ENCODE measurements at places on chromosomes 3 and 15. TPM values are rescaled to one million over a fixed set of nuclear protein-coding genes. Genes with fewer than 3 reads are reported as not detected.
A peak's percentile ranks its signal among the peaks of the same experiment; 100 is the strongest.

- peak; percentile 83 for DNase-seq
These were observed 22.2 kb upstream of the TXNRD3 start for GRCh38 chr3:126676919-126677705.

DNA sequence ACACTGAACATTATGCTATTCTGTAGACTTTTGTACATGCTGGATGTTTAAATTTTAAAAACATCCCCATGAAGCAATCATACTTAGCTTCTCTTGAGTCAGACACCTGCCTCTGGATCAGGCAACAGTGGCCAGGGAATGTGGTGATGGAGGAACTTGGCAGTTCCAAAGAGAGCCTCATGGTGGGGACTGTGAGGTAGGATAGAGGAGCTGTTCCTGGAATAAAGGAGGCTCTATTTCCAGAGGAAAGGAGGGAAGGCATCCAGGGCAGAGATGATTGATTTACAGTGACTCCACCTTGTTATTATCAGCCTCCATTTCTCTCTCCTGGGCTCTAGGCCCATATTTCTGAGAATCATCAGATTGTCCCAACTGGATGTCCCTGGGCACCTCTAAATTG is 35.0 kb upstream of the ABHD17C start:
- no peak for DNase-seq

GRCh38 chr3:90007778-90008499 is 900.5 kb downstream of the EPHA3 start:
- no peak for DNase-seq

DNA sequence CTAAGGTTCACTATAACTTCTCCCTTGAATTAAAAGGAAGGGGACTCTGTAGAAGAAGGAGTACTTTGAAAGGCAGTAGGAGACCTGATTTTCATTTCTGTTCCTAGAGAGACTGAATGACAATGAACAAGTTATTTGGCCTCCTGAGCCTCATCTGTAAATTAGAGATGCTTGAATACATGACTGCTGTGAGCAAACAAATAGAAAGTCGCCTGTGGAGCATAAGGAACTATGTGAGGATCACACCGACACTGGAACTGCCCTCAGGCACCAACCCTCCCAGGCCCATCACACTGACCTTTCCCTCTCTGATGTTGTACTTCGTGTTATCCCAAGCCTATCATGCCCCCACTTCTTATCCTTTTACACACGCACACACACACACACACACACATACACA is 48.6 kb downstream of the IMPG2 start:
- no peak for DNase-seq

- DNase-seq = peak; percentile 92
These were observed 28.5 kb upstream of the MUC20 start for GRCh38 chr3:195692354-195692685.

GRCh38 chr3:197711973-197712707 is 24.6 kb downstream of the RUBCN start:
- peak; percentile 96 for DNase-seq

- DNase-seq = peak; percentile 92
These were observed 11.7 kb downstream of the PXYLP1 start for GRCh38 chr3:141243271-141243707.

ARGFX gene
- total RNA-seq = not detected

GRCh38 chr15:25372298-25372697 is 66.5 kb downstream of the UBE3A start:
- DNase-seq = no peak

GRCh38 chr3:29137601-29138000 is 143.3 kb upstream of the RBMS3 start:
- no peak for DNase-seq

SLC7A14 gene
- total RNA-seq = 0.42 TPM

DNA sequence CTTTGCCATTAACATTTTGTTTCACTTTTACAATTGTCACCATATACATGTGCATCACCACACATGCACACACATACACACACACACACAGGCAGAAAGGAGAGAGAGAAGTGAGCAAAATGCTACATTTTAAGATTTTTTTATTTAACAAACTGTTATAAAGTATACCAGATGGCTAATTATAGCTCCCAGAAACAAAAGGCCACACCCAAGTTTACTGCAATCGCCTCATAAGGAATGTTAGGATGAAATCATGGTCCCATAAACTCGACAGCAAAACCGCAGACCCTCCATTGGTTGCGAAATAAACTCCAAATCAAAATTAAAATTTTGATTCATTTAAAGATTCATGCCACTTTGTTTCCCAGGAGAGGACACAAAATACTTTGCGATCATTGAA is 16.1 kb upstream of the C15orf61 start:
- DNase-seq = no peak

ZIC1 gene
- not detected for total RNA-seq

DNA sequence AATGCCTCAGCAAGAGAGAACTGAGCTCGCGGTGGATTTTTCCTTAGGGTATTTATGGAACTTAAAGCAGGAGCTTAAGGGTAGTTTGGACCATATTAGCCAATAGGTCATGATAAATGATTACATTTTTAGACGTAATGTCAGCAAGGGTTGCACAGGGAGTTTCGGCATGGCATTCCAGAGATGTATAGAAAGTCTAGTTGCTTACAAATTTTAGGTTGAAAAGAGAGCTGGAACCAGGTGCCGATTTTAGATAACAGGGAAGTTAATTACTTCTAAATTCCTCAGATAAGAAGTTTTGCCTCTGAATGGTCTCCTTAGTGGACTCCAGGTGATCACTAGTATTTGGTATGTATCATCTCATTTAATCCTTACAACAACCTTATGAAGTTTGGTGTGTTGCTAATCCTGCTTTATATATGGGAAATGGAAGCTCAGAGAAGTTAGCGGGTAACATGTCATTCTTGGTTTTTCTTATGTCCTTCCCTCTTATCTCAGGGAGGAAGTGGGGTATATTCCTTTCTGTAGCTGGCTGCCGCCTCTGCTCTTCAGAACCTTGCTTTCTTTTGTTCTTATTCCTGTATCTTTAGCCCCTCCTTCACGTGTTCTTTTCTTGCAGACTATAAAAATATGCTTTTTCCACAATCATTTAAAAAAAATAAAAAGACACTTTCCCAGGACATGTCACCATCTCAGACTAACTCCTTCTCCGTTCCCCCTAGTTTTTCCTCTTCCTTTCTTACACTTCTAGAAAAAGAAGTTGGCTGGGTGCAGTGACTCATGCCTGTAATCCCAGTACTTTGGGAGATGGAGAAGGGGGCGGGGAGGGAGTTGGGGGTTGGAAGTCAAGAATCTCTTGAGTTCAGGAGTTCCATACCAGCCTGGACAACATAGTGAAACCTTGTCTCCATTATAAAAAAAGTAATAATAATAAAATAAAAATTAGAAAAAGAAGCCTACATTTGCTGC is 25.7 kb downstream of the IQGAP1 start:
- no peak for DNase-seq

GRCh38 chr3:142273501-142273900 is 48.1 kb upstream of the GK5 start:
- DNase-seq = no peak

GRCh38 chr15:84604826-84605553 is 4.2 kb downstream of the ZSCAN2 start:
- no peak for DNase-seq

SLC2A2 gene
- total RNA-seq = not detected

DHX36 gene
- 54.8 TPM for total RNA-seq

- no peak for DNase-seq
These were observed 180.6 kb downstream of the EPHA6 start for GRCh38 chr3:96994988-96995387.

GRCh38 chr3:98743071-98743470 is 20.1 kb upstream of the ST3GAL6 start:
- DNase-seq = no peak

DNA sequence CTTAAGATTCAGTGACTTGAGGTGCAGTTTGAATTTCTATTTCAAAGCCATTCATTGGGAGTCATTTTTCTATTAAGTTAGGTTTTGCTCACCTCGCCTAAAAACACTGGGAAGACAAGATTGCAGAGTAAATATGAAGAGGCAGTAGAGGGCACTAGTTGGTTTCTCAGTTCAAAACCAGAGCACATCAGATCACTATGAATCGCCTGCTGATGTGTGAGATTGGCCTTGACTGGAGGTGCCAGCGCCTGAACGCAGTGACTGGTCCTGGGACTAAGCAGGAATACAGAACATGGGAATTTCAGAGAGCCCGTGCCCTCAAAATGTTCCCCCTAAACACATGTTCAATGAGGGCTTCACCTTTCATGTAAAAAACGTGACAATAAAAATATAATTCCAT is 229.0 kb downstream of the ITPR1 start:
- no peak for DNase-seq

DNA sequence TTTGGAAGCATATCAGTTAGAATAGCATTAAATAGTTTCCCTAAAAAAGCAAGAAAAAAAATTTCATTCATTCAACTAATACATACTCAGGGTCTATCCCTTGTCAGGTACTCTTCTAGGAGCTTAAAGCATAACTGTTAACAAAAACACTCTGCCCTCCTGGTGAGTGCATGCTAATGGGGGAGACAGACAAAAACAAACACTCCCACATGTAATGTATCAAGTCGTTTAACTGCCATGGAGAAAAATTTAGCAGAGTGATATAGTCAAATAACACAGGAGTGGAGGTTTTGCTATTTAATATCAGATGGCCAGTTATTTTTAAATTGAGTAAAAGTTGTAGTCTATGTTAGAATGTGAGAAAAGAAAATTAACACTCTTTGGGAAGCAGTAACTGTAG is 254.5 kb upstream of the RARB start:
- no peak for DNase-seq

GRCh38 chr15:93557696-93558095 is 468.7 kb upstream of the RGMA start:
- DNase-seq = no peak

DNA sequence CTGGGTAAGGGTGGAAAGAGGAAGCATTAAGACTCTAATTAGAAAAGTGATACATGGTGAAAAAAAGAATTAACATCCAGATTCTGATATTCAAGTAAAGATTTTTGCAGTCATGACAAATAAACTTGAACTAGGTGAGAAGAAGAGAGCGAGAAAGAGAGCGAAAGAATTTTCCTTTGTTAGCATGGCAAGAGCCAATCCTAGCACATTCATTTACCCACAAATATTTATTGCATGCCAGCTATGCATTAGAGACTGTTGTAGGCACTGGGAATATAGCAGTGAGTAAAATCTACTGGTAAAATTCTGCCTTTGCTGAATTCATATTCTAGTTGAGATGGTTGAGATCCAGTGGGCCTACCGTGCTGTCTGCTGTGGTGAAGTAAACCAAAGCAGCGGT is 177.9 kb upstream of the DPH6 start:
- no peak for DNase-seq

- no peak for DNase-seq
These were observed 40.8 kb downstream of the CMSS1 start for GRCh38 chr3:99858469-99858868.

FES gene
- total RNA-seq = 28.7 TPM

- no peak for DNase-seq
These were observed 31.8 kb downstream of the LPP start for GRCh38 chr3:188185717-188186251.

DNA sequence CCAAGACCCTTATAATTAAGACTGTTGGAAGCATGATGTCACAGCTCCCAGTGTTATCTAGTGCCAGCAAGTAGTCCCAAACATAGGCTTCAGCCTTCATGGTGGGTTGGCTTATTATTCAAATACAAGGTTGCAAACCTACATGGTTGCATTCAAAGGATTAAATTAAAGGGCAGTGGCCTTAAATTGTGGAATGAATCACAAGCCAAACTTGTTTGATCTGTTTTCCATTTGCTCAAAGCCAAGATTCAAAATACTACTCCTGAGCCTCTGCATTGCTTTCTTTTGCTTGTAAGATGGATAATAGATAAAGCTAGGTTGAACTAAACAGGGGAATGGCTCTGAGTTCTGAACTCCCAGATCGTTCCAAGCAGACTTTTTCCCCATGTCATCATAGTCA is 52.4 kb upstream of the GNB4 start:
- peak; percentile 31 for DNase-seq

GRCh38 chr3:114902691-114903101 is 244.4 kb downstream of the ZBTB20 start:
- no peak for DNase-seq

GRCh38 chr3:108623504-108623903 is 34.0 kb downstream of the DZIP3 start:
- DNase-seq = no peak

DNA sequence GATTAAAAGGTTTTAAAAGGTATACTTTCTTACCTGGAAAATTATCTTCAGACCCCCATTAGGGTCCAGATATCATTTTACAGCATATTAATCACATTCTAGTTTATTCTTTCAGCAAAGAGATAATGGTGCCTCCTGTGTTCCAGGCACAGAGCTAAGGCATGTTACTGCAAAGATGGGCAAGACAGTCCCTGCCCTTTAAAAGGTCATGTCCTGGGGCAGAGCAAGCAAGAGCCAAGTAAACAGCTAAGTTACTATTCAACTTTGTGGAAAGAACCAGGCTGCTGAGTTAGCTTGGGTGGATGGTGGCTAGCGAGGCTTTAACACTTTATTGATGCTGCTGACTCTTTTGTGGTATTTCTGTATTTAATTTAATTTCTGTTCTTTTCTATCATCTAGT is 75.0 kb downstream of the LRRC28 start:
- DNase-seq = no peak

Measured in esophagus muscularis mucosa (tissue), 4 donors.